ENCODE measurements at places on chromosomes 5 and 9.

GRCh38 chr9:125748446-125749099 is 1.4 kb downstream of the PBX3 start:
- no peak for DNase-seq

- no peak for DNase-seq
Observed at GRCh38 chr9:17824191-17824590, 245.3 kb downstream of the SH3GL2 start.

GRCh38 chr5:165525271-165525670 is 2019.9 kb downstream of the MAT2B start:
- no peak for DNase-seq

DNA sequence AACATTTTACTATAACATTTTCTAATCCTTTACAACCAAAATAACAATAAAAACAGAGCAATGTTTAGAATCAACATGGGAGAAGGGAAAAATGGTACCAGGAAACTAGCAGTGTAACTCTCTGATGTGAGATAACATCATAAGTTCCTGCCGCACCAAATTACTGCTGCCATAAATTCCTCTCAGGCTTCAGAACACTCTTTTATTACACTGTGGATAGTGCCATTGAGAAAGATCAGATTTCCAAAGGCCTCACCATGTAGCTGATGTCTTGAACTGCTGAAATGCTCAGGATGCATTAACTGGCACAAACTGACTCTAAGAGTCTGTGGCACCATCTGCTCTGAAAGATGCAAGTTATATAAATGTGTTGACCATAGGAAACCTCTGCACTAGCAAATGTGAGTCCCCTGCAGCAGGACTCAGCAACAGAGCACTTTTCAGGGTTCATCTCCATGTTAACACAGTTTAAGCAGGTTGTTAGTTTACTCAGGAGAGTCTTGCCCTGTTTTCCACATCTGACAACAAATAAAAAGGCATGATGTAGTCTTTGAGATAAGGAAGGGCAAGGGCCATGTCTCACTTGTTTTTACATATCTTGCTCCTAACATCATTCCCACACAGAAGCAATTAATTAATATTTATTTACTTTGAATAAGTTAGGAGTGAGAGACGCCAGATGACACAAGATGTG is 218.1 kb downstream of the CETN3 start:
- DNase-seq = no peak

DNA sequence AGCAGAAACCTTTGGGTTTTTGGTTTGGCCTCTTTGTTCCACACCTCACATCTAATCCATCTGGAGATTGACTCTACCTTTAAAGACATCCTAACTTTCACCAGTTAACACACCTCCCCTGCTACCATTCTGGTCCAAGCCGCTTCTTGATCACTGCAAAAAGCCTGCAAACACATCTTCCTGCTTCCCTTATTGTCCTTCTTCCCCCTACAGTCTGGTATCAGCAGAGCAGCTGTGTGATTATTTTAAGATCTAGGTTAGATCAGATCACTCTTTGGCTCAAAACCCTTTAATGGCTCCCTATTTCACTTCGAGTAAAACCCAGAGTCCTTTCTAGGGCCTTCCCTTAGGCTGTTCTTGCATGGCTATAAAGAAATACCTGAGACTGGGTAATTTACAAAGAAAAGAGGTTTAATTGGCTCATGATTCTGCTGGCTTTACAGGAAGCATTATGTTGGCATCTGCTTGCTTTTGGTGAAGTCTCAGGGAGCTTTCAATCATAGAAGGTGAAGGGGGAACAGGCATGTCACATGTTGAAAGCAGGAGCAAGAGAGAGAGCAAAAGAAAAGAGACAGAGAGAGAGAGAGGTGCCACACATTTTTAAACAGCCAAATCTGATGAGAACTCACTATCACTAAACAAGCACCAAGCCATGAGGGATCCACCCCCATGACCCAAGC is 1.5 kb upstream of the TEX10 start:
- no peak for DNase-seq

DNA sequence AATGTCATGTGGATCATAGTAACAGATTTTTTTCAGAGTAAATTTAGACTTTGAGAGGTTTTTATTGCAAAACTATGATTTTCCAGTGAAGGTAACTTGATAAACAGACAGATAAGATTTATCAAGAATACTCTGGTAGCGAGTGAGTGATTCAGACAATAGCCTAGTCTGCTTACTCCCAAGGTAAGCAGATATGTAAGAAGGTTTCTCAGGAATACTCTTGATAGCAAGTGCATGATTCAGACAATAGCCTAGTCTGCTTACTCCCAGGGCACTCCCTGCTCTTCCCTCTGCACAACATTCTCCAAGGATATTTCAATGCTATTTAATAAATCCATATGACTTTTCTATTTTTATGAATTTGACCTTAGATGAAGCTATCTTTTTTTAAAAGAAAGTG is 1881.5 kb downstream of the EFNA5 start:
- DNase-seq = no peak

GRCh38 chr5:110880413-110880812 is 141.6 kb downstream of the SLC25A46 start:
- DNase-seq = no peak

- DNase-seq = no peak
Observed at GRCh38 chr5:180594311-180595045, 3.2 kb upstream of the SCGB3A1 start.

- DNase-seq = no peak
Observed at GRCh38 chr9:13810510-13810909, 503.4 kb downstream of the NFIB start.

- no peak for DNase-seq
Observed at GRCh38 chr9:99044827-99045226, 60.1 kb upstream of the TGFBR1 start.
